ENCODE measurements at places on chromosomes 5 and 9.

DNA sequence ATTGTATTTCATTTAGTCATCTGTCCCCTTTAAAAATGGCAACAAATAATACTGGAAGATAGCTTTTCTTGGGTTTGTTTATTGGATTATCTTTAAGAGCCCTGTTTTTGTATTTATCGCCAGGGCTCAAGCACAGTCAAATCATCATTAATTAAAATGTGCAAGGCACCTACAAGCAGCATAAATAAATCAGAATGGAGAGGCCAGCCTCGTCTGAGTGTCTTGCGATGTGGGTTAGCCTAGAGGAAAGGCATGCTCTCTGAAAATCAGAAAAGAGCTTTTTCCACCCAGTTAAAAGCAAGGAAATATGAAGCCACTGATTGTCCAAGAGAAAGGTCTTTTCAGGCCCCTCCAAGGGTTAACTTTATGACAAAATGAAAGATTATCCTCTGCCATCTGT is 31.8 kb downstream of the ZFAND5 start:
- no peak for DNase-seq

DNA sequence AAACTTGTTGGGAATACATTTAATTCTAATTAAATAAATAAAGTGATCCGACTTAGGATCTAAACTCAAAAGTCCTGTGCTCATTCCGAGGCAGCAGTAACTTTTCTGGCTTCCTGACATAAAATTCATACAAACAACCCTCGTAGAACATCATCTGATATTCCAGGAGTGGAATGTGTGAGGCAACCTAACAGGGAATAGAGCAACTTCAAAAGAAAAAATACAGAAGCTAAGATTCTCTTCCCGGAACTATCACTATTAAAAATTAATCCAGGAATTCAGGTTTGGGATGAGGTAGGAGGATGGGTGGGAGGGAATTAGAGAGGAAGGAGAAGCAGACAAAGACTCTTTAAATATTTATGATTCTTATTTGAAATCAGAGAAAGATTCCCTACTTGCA is 32.9 kb upstream of the TRIO start:
- DNase-seq = no peak

- DNase-seq = no peak
These were observed 29.7 kb upstream of the F2RL2 start for GRCh38 chr5:76652809-76653414.

DNA sequence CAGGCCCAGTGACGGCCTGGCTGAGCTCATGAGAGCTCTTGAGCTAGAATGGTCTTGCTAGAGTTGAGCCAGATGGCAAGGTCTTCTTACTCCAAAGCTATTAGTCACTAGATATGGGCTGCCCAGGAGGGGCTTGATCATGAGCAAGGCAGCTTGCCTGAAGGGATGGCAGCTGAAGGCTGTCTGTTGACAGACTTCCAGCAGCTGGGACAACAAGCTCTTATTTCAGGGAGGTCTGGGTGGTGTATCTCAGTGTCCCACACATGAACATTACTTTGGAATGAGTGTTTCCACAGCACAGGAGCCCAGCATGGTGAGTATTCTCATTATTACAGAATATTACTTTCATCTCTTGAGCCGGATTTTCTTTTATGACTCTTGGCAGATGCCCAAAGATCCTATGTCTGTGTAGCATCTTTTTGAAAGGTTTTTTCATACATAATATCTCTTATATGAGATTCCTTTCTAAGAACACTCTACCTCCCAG is 414.1 kb downstream of the ARHGEF28 start:
- DNase-seq = peak; percentile 47

GRCh38 chr5:142213077-142213476 is 104.5 kb downstream of the NDFIP1 start:
- no peak for DNase-seq

DNA sequence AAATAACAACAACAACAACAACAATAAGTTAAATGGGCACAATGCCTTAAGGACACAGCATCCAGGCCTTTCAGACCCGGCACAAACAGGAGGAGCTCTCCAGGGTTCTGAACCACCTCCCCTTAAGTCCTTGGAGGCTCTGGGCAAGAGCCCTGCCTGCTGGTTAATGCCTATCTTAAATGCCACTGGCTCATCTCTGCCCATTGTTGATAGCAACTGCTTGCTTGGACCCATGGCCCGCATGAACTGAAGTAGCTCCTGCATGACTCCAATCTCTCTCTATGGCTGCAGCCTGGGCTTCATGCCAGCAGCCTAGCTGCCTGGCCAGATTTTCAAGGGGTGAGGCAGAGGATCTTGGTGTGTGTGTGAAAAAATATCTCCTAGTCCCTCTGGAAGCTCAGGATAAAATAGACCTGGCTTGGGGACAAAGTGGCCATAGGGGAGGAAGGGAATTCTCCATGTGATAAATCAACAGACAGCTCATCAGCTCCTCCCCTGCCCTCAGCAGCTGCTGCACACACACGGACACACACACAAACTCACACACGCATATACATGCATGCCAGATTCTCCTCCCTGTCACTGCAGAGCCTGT is 27.4 kb downstream of the FAM219A start:
- DNase-seq = peak; percentile 91

DNA sequence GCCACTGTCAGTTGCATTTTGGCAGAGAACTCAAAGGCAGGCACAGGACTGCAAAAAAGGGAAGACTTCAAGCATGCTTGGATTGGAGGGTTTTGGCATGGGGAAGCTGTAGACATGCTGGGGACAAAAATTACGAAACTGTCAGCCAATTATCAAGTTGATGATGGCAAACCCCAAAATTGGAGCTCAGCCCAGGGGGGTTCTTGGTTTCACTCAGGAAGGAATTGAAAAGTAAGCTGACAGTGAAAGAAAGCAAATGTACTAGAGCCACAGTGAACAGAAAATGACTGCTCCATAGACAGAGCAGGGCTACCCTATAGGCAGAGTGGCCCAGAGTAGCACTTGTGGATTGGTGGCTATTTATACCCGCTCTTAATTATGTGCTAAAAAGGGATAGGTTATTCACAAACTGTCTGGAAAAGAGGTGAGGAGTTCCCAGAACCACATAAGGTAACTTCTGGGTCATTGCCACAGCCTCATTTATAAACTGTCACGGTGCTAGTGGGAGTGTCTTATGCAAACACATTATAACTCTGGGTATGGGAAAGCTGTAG is 14.6 kb upstream of the CFAP95 start:
- DNase-seq = no peak

- DNase-seq = no peak
These were observed 5.0 kb upstream of the PTGER4 start for GRCh38 chr5:40674661-40675235.

GRCh38 chr9:37290366-37290939 is 132.0 kb upstream of the GRHPR start:
- DNase-seq = no peak

DNA sequence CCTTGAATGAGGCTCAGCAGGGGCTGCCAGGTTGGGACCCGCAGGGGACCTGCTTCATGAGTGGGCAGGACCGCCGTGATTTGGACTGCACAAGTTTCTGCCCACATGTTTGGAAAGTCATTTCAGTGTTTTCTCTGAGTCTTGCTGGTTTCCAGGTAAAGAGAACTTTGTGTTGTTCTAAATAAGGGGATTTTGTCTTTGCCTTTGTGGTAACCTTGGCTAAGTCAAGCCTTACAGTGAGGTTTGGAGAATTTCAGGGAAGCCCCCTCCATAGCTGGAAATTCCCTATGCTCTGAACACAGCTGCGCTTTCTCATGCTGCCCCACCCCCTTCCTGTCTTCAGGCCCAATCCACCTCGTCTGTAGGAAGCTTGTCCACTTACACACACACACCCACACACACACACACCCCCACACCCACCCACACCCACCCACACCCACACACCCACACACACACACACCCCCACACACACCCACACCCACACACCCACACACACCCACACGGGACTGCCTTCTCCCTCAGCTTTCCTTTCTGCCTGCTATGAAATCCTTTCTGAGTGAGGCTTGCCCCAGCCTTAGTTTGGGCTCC is 270.1 kb downstream of the HSPA4 start:
- DNase-seq = no peak

DNA sequence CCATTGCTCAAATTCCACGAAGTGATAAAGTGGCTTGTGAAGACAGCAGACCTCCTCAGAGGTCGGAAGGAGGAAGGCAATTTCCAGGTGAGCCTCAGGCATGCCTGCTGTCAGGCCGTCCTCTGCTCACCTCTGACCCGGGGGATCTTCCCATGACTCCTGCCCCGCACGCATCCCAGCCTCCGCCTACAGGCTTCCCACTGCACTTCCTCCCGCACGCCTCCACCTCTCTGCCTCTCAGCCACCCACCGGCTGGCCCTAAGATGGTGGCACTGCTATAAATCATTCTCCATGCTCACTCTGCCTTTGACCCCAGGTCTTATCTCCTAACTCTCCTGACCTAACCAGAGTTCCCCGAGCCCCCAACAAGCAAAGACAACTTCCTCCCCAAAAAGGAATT is 49.4 kb upstream of the DNAH5 start:
- DNase-seq = no peak

- no peak for DNase-seq
These were observed 237.1 kb upstream of the PUM3 start for GRCh38 chr9:3080951-3081350.

- no peak for DNase-seq
These were observed 50.2 kb upstream of the SNAPC3 start for GRCh38 chr9:15372455-15372854.

- DNase-seq = peak; percentile 31
These were observed 81.6 kb downstream of the NDUFS4 start for GRCh38 chr5:53642061-53642460.

GRCh38 chr9:79224672-79225433 is 346.9 kb upstream of the TLE4 start:
- peak; percentile 55 for DNase-seq

DNA sequence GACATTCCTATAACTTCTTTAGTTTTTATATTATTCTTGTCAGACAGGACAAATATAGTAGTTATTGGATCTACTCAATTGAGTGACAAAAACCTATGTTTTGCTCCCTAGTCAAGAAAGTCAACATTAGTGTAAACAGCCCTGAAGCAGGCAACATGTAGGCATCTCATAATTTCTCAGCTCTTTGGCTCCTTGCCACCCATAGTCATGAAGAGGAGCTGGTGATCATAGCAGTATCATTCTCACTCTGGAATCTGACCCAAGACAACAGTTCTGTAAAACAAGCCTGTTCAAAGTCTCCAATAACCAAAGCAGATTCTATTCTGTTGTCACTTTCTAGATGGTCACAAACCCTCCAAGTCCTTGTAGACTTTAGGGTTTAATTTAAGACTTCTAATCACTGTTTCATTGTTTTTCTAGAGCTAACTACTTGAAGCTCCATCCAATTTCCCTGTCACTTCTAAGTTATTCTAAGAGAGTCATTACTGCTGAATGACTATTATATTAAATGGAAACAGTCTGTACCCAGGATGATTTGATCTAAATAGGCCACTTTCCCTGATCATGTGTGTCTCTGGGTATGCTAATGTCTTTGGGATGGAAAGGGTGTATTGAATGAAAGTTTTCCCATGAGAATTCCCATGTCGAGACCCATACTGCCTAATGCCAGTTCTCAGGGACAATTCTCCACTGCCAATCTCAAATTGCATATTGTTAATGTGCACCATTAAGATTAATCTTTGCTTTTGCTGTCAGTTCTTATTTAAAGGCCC is 533.3 kb downstream of the ACTL7B start:
- DNase-seq = no peak

DNA sequence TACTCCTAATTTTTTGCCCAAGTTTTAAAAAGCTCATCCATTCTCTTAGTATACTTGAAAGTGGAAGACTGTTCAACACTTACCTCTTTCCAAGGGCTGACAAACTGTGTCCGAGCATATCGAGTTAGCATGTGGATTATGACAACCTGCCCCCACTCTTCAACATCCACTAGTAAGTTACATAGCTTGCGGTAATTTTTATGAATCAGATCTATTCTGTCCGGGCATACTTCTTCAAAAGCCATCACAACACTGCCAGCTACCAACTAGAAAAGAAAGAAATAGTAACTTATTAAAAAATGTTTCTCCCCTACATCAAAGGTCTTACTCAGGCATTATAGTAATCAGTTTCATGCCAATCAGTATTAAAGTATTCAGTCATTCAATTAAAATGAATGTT is 78.5 kb downstream of the AP3B1 start:
- DNase-seq = no peak

DNA sequence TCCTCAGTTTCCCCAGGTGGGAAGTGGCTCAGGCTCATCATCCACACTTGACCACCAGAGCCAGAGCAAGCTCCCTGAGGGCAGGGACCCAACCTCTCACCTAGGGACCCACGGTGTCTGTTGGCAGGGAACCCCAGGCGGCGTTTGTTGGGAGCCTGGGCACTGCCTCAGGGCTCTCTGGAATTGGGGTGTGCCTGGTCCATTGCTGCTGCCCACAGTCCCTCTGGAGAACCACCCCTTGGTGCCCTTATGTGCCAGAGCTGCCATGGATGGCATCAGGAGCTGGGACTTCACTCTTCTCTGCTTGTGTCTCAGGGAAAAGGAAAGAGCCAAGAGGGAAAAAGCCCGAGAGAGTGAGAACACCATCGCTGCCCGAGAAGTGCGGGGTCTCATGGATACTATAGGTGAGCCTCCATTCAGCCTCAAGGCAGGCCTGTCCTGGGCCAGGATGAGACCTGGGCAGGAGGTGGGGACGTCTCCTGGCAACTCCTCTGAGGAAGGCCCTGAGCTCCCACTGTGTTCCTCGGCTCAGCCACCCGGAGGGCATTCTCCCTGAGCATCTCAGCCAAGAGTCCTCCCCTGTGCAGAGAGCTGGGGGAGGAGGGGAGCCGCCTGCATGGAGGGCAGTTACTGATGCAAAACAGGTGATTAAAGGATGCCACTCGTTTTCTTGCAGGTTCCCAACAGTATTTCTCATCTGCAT is 4.5 kb downstream of the CCDC180 start:
- DNase-seq = no peak

- peak; percentile 60 for DNase-seq
These were observed 276.2 kb upstream of the POU5F2 start for GRCh38 chr5:94017579-94017978.

DNA sequence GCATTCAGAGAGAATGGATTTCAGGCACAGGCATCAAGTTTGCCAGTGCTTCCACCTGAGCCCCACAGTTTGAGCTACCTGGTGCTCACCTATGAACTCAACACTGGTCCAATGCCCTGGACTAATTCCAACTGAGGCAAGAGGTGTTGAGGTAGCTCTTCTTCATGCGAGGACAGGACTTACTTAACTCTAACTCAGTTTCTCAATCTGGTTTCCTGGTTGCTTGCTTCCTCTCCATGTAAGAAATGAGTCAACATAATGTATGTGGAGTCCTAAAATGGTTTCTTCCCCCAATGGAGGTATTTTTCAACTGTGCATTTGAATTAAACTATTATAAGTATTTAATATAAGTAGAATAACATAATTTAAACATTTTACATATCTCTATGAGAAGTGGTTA is 523.6 kb upstream of the DAB2 start:
- no peak for DNase-seq

Measured in astrocyte of the hippocampus (primary cell).